ENCODE measurements at places on chromosomes 2 and 18.

DNA sequence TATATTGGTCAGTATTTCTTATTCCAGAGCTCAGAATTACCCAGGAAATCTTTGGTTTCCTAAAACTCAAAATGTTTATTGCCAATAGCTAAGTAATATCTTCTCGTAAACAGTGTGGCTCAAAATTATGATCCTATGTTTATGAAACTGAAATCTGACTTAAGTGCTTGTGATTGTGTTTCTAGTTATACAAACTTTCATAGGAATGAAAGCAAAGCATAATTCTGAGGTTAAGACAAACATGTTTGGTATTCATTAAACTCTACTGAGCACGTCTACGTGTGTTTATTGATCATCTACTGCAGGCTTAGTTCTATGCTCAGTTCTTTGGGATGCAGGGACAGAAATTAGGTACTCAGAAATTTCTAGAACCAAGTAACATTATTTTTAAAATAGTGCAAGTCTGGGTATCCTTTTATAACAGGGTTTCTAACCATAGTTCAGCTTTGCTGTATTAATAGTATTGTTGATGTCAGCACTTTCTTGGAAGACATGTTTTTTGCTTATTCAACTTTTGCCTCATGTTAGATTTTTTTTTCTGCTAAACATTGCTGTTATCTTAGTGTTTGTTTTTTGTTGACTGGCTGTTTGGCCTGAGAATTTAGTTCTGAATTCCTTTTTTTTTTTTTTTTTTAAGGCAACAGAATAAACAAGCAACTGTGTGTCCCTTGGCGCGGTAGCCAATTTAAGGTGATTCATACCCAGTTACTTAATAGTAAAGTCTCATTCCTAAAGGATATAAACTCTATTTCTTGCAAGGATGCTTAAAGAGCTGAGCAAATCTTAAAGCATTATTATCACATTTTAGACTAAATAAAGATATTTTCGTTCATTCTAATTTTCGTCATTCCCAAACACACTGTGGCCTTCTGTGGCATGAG lies 31.3 kb downstream of the PTPRM start:
- no peak for DNase-seq

GRCh38 chr2:131035826-131036231 lies 57.4 kb downstream of the FAM168B start:
- no peak for DNase-seq

DNA sequence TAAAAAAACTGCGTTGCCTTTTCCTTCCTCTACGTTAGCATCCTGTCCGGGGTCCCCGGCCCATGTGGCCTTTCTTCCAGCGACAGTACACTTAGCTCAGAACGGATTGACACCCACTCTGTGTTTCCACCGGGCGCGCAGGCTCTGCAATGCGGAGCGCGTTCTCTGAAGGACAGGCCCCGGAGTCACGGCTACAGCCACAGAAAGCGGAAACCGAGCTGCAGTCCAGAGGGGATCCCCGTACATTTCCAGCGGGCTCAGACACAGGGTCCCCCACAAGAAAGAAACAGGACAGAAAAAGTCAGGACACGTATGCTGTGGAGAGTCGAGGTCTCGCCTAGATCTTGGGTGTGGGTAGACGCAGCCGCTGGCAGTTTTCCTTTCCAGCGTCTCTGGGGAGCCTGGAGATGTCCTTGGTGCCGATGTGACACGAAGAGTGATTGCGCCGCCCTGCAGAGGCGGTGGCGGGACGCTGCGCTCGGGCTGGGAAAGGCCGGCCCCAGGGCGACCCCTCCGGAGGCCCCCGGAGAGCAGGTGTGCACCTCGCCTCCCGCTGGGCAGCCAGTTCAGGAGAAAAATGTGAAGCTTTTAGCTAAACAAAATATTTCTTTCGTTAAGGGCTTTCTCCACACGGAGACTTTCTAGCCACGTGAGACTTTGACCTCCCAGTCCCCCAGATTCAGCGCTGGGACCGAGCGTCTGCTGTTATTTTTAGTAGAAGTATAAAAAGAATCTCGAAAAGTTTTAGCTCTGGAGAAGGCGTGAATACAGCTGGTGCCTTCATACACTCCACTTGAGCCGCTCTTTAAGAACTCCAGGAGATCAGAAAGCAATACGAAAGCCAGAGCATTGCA lies 1.3 kb upstream of the ACKR3 start:
- no peak for DNase-seq

DNA sequence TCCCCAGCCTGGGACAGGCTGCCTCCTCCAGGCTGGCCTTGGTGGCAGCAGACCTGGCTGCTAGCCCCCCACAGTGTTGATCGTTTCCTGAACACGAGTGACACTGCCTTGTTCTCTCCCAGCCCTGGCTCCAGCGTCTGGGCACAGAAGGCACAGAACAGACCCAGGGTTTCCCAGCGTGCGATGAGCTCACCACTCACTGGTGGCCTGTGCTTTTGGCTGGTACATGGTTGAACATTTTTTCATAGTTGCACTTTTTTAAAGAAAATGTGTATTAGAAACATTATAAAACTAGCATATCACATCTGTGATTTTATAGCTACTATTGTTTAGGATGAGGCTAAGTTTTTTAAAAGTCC lies 40.9 kb downstream of the SCTR start:
- DNase-seq = no peak

DNA sequence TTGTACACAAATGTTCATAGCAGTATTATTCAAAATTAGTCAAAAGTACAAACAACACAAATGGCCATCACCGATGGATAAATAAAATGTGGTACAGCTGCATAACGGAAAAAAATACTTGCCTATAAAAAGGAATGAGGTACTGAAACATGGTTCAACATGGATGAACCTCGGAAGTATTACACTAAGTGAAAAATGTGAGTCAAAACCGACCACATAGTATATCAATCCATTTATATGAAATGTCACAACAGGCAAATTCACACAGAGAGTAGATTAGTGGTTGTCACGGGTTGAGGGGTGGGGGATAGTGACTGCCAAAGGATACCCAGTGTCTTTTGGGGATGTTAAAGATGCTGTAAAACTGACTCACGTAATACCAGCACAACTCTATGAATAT lies 3.5 kb downstream of the SS18 start:
- DNase-seq = no peak

DNA sequence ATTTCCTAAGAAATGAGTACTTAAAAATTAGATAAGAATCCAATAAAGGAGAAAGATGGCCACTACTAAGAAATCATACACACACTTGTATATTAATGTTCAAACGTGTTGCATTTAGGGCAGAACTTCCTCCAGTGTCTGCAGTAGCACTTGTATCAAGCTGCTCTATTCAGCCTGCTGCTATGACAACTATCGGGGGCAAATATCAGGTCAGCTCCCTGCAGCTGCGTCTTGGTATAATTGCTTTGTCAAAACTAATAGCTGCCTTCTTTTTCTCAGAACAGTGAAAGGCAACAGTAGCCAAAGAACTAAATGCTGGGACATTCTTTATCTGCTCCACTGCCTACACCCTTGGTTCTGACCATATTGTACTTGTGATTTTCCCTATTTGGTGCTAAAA lies 300.7 kb downstream of the NOL4 start:
- no peak for DNase-seq
